Activated CD4-positive, alpha-beta memory T cell treated with anti-CD3 and anti-CD28 coated beads, Interleukin-2, amount 10 ng/mL, durations not matched to agents 7 days and 5 days (primary cell): ENCODE measurements at places on chromosomes 16 and 17.

DNA sequence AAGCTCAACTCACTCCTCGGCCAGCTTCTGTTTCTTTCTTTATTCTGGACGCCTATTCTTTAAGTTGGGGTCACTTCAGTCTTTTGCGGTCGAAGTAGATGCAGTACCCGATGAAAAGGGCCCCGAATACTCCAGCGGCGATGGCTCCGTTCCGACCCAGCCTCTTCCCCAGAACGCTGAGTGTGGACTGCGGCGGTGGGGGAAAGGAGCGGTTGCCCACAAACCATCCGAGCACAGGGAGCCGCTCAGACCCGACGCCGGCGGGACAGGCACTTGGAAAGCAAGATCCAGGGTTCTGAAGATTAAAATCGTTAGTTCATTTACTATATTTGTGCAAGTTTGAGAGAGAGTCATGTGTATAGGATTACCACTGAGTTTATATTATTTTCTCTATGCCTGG lies 22.5 kb downstream of the SLFN12L start:
- H3K4me3 ChIP-seq = no peak overlapping the region
- no peaks in the 10 kb centered on the region for H3K27me3 ChIP-seq
- peaks cover 79% of the 10 kb centered on the region for H3K4me1 ChIP-seq
- no peak for DNase-seq

GRCh38 chr16:58732545-58733247 lies 1.4 kb downstream of the GOT2 start:
- H3K27ac ChIP-seq = peak overlapping the region; percentile 79
- peaks cover 22% of the 10 kb centered on the region for H3K36me3 ChIP-seq
- peak overlapping the region; percentile 96 for H3K4me3 ChIP-seq
- H3K4me1 ChIP-seq = peaks cover 36% of the 10 kb centered on the region

DNA sequence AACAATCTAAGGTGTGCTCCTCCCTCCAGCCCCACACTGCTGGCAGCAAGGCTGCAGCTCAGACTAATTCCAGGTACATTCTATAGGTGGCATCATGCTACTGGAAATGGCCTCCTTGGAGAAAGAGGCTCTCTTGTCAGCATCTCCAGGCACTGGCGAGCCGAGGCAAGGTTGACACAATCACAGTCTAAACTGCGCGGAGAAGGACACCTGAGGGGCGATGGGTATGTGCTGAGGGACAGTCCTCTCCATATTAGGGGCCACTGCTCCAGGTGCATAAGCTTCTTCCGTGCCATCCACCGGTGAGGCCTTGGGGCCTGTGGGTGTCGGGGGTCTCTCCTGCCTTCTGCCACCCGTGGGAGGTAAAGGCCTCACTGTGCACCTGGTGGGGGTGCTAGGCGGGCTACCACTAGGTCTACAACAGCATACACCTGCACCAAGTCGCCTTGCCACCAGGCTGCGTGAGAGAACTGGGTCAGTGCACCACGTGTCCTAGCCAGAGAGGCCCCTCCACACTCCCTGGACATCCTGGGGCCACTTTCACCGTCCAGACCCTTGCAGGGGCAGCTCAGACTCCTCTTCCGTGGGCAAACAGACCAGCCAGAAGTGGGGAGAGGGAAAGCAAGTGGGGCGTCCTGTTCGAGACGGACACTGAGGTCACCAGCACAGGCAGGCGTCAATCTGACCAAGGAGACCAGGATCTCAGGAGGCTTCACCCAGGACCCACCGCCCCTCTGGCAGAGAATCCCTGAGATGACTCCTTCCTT lies 12.1 kb upstream of the CBX8 start:
- H3K4me3 ChIP-seq = no peak overlapping the region
- H3K36me3 ChIP-seq = peaks cover 5% of the 10 kb centered on the region
- H3K27ac ChIP-seq = no peak overlapping the region
- DNase-seq = no peak
- peaks cover 69% of the 10 kb centered on the region for H3K27me3 ChIP-seq

- H3K4me3 ChIP-seq = no peak overlapping the region
- H3K27me3 ChIP-seq = no peaks in the 10 kb centered on the region
- no peak for DNase-seq
- peak overlapping the region; percentile 14 for H3K27ac ChIP-seq
- peaks cover 50% of the 10 kb centered on the region for H3K36me3 ChIP-seq
Observed at GRCh38 chr16:48350736-48351135, 34.5 kb downstream of the SIAH1 start.
